A549 treated with RU486 at 1 μM for 4 hours (cell line): ENCODE measurements at places on chromosomes 12 and 14. TPM values are rescaled to one million over a fixed set of nuclear protein-coding genes. Genes with fewer than 3 reads are reported as not detected.

The TTC5 gene
- total RNA-seq, result 18.3 to 25.0 TPM (median 20.4 TPM) in 5 replicates

The B4GALNT1 gene
- total RNA-seq, result 29.9 to 52.0 TPM (median 44.1 TPM) in 5 replicates

The MORN3 gene
- total RNA-seq, result 0.27 to 0.56 TPM (median 0.30 TPM) in 5 replicates

The DAO gene
- total RNA-seq, result not detected in 5 replicates

The KRT74 gene
- total RNA-seq, result not detected in 5 replicates

The TAS2R14 gene
- 0.38 to 0.81 TPM (median 0.73 TPM) in 5 replicates for total RNA-seq

The LGR5 gene
- total RNA-seq, result not detected in 5 replicates

The LTBP2 gene
- total RNA-seq, result 8.0 to 14.0 TPM (median 10.1 TPM) in 5 replicates

The MRPS35 gene
- total RNA-seq, result 76.1 to 108 TPM (median 98.4 TPM) in 5 replicates

The HOXC11 gene
- total RNA-seq, result 0.39 to 0.58 TPM (median 0.45 TPM) in 5 replicates

The FGF6 gene
- not detected in 5 replicates for total RNA-seq

The APOLD1 gene
- 0.25 to 0.74 TPM (median 0.50 TPM) in 5 replicates for total RNA-seq

The TCL1B gene
- not detected in 5 replicates for total RNA-seq

The SLC25A47 gene
- total RNA-seq, result not detected in 5 replicates

The NOVA1 gene
- 4.6 to 5.4 TPM (median 5.3 TPM) in 5 replicates for total RNA-seq

The KRT1 gene
- not detected in 5 replicates for total RNA-seq

The RASAL1 gene
- 0.27 to 0.55 TPM (median 0.29 TPM) in 5 replicates for total RNA-seq

The RNASE2 gene
- total RNA-seq, result not detected in 5 replicates
